Adrenal gland (tissue), 19 donors: ENCODE measurements at places on chromosomes 16 and 17. TPM values are rescaled to one million over a fixed set of nuclear protein-coding genes. Genes with fewer than 3 reads are reported as not detected.

The GSDMA gene
- total RNA-seq, result 1.4 TPM

The CCT6B gene
- 3.4 TPM for total RNA-seq

DNA sequence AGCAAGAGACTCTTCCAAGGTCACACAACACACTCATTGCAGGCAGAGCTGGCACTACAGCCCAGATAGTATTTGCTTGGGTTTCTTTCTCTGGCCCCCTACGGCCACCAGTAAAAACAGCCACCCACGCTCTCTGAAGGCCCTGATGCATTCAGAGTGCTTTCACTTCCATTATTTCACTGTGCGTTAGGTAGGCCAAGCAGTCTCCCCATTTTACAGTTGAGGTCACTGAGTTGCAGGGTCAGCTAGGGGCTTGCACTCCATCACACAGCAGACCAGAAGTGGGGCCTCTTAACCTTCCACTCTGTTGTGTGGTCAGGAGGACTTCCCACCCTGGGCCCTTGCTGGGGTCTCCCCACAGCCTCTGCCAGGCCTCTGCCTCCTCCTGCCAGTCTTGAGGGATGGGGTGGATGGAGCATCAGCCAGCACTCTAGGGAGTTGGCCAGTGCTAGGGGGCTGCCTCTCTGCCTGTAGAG, 2.5 kb downstream of the TBX21 start:
- no peak for DNase-seq

DNA sequence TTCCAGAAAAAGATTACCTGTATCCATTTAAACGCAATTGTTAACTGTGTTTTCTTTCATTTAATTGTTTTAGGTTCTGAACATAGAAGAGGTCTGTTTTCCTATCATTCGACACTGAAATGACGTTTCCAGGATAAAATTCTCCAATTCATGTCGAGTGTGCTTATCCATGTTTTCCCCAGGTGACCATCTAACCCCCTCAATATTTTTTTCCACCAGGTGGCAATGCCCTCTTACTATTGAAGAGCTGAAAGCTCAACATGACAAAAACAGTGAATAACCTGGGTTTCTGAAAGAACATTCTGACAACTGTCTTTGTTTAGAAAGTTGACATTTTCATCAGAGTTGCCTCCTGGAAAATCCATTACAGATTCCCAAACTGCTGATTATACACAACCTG, 948.7 kb downstream of the KCNJ2 start:
- no peak for DNase-seq

DNA sequence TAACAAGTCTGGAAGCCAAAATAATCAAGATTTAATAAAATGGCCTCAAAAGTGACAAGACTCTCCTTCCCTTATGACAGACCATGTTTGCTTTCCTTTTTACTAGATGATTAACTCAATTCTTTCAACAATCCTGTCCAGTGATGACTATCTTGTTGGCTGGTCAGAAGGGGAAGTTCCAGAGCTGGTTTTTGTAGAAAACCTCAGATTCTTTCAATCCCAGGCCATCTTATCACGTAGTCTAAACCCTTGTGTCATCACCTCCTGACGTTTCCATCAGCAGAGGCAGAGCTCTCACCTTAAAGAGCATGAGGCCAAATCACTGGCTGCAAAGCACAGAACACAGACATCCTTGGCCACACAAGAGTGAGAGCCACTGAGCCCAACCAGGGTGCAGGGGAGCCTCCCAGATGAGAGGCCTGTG, 125.3 kb downstream of the ANKRD11 start:
- no peak for DNase-seq

DNA sequence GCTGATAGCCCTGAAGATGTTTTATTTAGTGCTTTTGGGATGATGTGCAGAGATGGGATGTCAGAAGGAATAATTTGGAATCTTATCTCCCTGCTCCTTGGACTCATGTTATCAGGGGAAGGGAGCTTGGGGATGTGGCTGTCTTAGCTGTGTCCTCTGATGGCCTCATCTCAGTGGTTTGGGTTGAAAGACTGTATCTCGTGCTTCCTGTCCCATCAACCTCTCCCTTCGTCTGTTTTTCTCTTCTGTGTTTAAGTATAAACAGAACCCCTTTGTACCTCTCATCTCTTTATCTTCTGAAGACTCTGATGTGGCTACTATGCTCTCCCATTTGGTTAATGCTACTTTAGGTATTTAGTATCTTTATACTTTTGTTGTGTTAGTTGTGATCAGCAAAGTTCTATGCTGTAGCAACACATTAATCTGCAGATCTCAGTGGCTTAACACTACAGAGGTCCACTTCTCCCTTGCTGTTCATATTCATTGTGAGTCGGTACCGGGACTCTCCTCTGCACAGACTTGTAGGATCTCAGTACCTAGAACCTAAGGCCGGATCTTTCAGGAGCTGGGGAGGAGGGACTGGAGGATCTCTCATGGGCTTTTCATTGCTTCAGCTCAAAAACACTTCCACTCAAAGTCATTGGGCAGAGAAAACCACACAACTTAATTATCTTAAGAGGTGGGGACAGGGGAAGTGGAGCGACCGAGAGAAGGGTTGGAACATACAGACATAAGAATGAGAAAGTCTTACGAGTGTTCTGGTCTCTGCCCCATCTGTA, 28.8 kb downstream of the PRKCA start:
- no peak for DNase-seq

DNA sequence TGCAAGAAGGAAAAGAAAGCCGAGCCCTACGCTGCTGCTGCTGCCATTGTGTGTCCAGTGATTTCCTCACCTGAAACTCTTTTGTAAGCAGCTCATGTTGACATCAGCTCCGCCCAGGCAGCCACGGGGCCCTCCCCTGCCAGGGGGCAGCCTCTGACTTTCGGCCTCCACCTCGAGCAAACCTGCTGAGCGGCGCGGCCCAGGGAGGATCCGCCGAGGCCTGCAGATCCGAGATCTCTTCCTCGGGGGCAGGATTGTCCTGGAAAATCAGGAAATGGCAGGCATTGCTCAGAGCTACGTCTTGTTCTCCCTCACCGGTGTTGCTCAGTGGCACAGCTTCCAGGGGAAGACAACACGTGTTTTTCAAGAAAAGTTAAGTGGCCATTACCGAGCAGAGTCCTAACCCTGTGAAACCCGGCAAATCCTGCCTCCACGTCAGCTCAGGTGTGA, 35.6 kb upstream of the ZNF750 start:
- DNase-seq, result no peak

GRCh38 chr17:58193641-58194255, 1.2 kb downstream of the EPX start:
- DNase-seq, result no peak

DNA sequence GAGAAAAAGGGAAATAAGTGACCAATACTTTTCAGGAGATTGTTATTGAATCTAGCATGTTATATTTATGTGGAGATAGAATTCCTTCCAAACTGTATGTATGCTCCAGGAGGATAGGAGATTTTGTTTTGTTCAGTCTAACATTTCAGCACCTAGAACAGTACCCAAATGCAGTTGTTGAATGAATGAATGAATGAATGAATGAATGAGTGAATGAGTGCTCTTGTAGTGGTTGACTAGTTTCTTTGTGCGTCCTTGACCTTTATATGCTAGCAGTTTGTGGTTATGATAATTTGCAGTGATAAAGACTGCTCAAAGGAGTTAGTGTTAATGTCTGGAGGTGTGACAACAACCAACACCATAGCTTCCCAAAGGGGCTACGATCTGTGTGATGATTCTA, 663.5 kb upstream of the GOT2 start:
- DNase-seq, result no peak

- peak; percentile 41 for DNase-seq
Observed at GRCh38 chr16:70778901-70779309, 22.1 kb downstream of the VAC14 start.

DNA sequence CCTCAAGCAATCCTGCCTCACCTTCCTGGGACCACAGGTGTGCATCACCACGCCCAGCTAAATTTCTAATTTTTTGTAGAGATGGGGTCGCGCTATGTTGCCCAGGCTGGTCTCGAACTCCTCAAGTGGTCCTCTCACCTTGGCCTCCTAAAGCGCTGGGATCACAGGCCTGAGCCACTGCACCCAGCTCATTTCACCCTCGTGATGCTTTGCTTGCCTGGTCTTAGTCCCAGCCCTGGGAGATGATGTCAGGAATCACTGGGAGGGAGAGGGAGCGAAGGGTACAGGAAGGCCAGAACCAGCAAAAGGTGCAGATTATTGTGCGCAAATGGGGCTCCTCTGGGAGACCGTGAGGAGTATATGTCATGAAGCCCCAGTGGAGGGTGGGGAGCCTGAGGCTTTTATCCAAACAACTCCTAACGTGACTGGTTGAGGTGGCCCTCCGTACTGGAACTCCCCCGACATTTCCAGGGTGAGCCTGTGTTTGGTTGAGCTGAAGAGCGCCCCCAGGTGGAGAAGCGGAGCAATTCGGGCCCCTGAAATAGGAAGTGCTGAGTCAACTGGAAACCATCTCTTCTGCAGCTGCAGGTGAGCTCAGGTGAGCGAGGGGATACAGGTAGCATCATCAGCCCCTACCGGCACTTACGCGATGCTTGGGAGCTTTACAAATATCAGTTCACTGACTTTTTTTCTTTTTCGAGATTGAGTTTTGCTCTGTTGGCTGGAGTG, 41.2 kb upstream of the HAPSTR1 start:
- no peak for DNase-seq
